Activated T-helper 2 cell treated with anti-CD3 and anti-CD28 coated beads, Interferon-gamma antibody, Interleukin-2, Interleukin-4, amounts not matched to agents 10 μg/mL and 5 μg/mL and 100 μg/mL, durations not matched to agents 14 hours and 24 hours and 36 hours (primary cell): ENCODE measurements at places on chromosomes 7 and 10. TPM values are rescaled to one million over a fixed set of nuclear protein-coding genes. Genes with fewer than 3 reads are reported as not detected.

MMP21 gene
- 0.11 TPM in 2 replicates for total RNA-seq

DNA sequence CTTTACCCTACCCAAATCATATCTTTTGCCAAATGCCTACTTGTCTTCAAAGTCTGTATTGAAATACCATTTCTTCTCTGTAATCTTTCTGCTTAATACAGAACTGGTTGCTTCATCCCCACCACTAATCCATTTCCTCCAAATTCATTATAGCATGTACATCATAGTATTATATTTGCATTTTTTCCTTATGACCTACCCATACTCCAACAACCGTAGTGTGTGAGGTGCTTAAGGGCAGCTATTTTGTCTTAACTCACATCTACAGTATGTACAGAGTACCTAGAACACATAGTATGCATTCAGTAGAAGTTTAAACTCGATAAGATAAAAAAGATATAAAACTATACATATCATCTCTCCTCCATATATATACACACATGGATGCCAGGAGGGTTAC lies 23.7 kb downstream of the ACSL5 start:
- no peak for DNase-seq
- no peak overlapping the region for H3K4me3 ChIP-seq
- H3K4me1 ChIP-seq: peaks cover 10% of the 10 kb centered on the region
- no peak overlapping the region for H3K27ac ChIP-seq
- peaks cover 42% of the 10 kb centered on the region for H3K36me3 ChIP-seq
- H3K27me3 ChIP-seq: no peaks in the 10 kb centered on the region

- no peak overlapping the region for H3K27ac ChIP-seq
- H3K4me1 ChIP-seq: no peaks in the 10 kb centered on the region
- DNase-seq: no peak
- no peak overlapping the region for H3K4me3 ChIP-seq
- H3K27me3 ChIP-seq: no peaks in the 10 kb centered on the region
Measured at GRCh38 chr10:65394502-65395297, 1531.1 kb upstream of the LRRTM3 start.

GRCh38 chr10:129861776-129862531 lies 102.1 kb downstream of the EBF3 start:
- H3K4me1 ChIP-seq: no peaks in the 10 kb centered on the region
- DNase-seq: no peak
- no peak overlapping the region for H3K27ac ChIP-seq
- no peak overlapping the region for H3K4me3 ChIP-seq

- peaks cover 3% of the 10 kb centered on the region for H3K36me3 ChIP-seq
- H3K27ac ChIP-seq: no peak overlapping the region
Measured at GRCh38 chr10:49089557-49090188, 25.6 kb downstream of the VSTM4 start.
